ENCODE measurements at places on chromosomes 3 and 15.

- no peak for DNase-seq
Observed at GRCh38 chr3:52062505-52062904, 6.1 kb upstream of the DUSP7 start.

- no peak for DNase-seq
Observed at GRCh38 chr15:73375755-73376305, 7.1 kb upstream of the HCN4 start.

- DNase-seq = no peak
Observed at GRCh38 chr3:142115867-142116668, 33.3 kb downstream of the TFDP2 start.

GRCh38 chr3:37816271-37816670 lies 45.4 kb upstream of the CTDSPL start:
- no peak for DNase-seq

DNA sequence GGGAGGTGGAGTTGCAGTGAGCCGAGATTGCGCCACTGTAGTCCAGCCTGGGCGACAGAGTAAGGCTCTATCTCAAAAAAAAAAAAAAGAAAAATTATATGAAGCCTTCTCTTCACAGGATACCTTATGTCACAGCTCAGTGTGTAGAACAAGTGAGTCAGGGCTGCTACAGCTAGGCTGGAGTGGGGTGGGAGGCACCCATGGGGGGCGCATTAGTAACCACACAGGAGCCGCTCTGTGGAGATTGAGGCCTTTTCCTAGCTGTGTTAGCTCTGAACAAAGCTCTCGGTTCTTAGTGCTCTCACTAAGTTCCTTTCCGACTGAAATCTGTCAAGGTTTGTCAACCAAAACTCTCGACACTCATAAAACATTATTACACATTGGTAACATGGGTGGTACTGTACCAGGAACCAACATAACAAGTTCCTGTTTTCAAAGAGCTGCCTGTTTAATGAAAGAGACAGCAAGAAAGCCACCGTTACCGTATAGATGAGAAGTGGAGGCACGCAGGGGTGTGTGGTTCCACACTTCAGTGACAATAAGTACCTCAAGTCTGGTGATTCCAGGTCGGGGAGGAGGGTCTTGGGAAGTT lies 4.5 kb downstream of the LRRC31 start:
- no peak for DNase-seq

- DNase-seq = no peak
Observed at GRCh38 chr3:113597596-113598354, 65.4 kb downstream of the SIDT1 start.

DNA sequence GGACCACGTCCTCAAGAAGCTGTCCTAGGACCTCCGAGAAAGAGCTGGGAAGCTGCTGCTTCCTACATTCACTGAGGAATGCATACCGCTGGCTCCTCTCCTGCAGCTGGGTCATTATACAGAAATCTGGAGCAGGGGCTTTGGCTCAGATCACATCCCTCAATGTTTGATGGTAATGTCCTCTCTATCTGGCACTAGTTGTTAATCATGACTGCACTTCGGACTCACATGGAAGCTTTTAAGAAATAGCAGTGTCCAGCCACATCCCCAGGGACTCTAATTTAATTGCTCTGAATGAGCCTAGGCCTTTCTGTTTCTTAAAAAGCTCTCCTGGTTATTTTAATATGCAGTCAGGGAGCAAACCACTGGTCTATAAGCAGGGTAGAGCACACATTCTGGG lies 25.7 kb upstream of the MYRIP start:
- no peak for DNase-seq

- no peak for DNase-seq
Observed at GRCh38 chr3:52286777-52287110, 884 bp upstream of the GLYCTK start.

DNA sequence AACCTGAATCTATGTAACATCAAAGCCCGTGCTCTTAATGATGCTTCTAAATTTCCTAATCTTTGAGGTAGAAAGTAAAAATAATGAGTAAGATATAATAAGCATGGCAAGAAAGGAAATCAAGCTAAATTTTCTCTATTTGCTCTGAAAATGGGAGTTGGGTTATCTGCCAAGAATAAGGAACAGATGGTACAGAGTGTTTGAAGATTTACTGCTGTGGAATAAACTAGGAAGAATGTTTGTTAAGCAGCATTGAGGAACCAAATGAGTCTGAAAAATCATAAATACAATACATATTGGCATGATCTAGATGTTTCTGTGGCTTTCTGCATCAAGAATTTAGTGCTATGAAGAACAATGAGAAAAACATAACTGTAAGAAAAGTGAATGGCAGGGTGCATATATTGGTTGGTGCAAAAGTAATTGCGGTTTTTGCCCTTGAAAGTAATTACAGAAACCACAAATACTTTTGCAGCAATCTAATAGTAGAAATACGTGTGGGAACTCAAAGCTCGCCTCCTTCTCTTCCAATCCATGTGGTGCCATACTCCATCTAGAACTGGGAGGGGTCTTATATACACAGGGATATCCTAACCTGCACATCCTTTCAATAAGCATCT lies 87.6 kb downstream of the SUCNR1 start:
- no peak for DNase-seq

DNA sequence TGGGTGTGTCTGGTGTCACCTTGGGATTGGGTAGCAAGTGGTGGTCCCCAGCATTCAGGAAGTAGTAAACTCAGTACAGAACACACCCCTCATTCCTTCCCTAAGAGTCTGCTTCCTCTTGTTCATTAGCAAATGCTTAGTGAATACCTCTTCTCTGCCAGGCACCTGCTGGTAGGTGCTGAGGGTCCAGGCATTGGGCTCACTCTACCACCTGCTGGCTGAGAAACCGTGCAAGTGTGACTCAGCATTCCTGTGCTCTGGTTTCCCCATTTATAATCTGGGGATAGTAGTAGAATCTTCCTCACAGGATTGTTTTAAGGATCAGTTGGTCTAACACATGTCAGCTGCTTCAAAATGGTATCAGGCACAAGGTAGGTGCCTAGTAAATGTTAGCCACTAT lies 4.8 kb downstream of the SHF start:
- DNase-seq = no peak

Data from CD8-positive, alpha-beta T cell (primary cell).